NCI-H1930 (cell line): ENCODE measurements at places on chromosomes 7 and 10.

DNA sequence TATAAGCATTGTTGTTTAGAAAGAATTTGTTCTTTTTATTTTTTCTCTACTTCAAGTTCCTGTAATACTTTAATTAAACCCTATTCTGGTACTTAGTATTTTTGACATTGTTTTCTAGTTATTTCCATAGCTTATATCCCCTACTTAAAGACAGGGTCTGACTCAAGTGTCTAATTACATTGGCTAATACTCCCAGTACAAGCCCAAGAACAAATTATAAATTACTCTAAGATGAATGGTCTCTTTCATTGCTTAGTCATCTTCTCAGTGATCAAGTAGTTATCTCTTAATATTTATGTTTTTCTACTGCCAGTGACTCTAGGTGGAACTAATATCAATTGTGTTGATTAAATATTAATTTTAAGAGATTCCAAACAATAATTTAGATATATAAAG is 21.6 kb downstream of the AHR start:
- no peak for DNase-seq

GRCh38 chr10:50410066-50410811 is 158.9 kb upstream of the ASAH2 start:
- no peak for DNase-seq

- DNase-seq = no peak
These were observed 20.2 kb upstream of the TRIM8 start for GRCh38 chr10:102624094-102624493.

DNA sequence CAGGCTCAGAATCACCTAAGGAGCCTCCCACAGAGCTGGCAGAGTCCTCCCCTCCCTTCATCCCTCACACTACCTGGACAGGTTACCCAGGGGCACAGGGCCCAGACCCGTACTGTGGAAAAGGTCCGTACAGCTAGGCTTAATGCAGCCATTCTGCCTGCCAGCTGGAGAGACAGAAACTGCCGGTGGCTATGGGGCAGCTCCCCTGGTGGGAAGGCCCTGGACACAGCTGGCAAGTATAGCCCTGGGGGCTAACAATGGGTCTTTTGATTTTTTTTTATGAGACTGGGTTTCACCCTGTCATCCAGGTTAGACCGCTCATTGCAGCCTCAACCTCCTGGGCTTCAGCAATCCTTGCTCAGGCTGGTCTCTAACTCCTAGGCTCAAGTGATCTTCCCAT is 68.3 kb downstream of the GNA12 start:
- DNase-seq = no peak

GRCh38 chr10:119703903-119704508 is 21.8 kb upstream of the INPP5F start:
- no peak for DNase-seq

DNA sequence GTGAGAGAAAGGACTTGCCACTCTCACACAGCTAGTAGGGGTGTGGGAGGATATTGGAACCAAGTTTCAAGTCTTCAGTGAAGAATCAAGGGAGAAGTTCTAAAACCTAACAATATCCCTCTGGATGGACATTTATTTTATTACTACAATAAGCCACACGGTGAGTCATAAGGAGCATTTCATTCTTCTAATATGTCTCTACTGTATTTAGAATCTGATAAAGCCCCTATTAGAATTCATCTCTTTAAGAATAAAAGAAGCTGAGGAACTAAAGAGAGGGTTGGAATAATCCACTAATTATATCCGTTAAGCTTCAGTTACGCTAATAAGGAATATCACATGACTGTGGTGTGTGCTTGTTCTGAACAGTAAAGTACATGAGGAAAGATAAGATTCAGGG is 40.9 kb upstream of the ATRNL1 start:
- no peak for DNase-seq

DNA sequence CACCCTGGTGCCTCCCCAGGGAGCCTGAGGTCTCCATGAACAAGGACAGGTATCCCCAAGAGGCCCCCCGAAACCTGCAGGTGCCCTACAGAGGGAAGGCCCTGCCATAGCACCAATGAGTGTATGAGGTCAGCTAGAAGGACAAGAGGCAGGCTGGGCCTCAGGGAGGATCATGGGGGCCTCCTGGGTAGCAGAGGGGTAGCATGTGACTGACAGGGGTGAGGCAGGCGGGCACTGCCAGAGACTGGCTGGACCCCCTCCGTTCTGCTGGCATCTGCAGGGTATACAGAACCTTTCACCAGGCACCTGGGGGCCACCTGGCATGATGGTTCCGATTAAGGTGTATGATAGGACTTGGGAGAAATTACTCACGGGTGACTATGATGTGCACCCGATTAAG is 79.2 kb upstream of the KCTD7 start:
- no peak for DNase-seq

GRCh38 chr10:127154831-127155620 is 41.4 kb downstream of the INSYN2A start:
- no peak for DNase-seq

- no peak for DNase-seq
These were observed 30.6 kb downstream of the PALD1 start for GRCh38 chr10:70508912-70509756.

GRCh38 chr10:28139138-28139537 is 140.3 kb upstream of the ODAD2 start:
- no peak for DNase-seq

DNA sequence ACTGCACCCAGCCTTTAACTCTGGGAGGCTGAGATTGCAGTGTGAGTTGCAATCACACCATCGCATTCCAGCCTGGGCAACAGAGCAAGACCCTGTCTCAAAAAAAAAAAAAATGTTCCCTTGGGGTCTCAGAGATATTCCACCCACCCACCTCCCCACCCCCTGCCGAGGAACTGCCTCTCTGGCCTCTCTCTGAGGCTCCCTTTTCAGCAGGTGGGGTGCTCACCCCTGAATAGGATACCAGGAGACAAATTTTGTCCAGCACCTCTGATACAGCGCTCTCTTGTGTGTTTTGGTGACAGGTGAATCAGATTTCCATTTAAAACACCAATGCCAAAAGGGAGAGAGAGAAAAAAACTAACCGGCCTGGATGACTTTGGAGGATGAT is 92.6 kb upstream of the KIF5B start:
- DNase-seq = no peak

DNA sequence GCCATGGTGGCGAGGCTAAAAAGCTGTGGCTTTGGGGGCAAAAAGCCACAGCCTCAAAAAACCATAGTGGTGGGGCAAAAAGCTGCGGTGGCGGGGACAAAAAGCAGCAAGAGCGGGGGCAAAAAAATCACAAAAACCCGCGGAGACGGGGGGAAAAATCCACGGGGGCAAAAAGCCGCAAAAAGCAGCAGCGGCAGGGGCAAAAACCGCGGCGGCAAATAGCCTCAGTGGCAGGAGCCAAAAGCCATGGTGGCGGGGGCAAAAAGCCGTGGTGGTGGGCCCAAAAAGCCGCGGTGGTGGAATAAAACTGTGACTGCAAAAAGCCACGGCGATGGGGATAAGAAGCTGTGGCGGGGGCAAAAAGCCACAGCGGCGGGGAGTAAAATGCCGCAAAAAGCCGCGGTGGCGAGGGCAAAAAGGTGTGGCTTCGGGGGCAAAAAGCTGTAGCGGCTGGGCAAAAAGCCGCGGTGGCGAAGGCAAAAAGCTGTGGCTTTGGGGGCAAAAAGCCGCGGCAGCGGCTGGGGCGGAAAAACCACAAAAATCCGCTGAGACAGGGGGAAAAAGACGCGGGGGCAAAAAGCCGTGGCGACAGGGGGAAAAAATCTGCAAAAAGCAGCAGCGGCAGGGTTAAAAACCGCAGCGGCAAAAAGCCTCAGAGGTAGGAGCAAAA is 526.6 kb downstream of the ZNF33B start:
- no peak for DNase-seq

- DNase-seq = no peak
These were observed 131.8 kb downstream of the TES start for GRCh38 chr7:116342125-116342524.

- no peak for DNase-seq
These were observed 2.5 kb downstream of the PFKP start for GRCh38 chr10:3069876-3070275.

DNA sequence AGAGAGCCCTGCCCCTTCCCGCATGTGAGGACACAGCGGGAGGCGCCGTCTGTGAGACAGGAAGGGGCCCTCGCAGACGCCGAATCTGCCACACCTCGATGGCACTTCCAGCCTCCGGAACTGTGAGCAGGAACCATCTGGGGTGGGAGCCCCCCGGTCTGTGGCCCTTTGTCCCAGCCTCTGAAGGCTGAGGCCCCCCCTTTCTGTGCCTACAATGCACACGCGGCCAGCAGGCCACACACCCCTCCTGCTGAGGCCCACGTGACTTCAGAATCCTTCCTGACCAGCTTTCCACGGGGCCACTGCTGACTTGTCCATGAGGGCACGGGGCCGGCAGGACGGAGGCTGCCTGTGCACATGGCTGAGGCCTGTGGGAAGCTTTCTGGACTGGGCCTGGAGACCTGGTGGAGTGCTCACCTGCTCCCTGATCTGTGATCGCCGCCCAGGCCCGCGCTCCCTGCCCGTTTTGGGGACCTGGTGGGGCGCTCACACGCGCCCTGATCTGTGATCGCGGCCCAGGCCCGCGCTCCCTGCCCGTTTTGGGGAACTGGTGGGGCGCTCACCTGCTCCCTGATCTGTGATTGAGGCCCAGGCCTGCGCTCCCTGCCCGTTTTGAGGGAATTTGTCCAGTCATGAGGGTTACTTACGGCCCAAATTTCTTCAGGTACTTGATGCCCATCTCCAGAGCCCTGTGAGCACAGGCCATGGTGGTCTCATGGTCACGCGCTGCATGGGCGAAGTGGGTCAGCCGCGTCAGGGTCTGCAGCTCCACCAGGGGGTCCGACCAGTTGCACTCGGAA is 34.3 kb downstream of the CFAP46 start:
- no peak for DNase-seq

GRCh38 chr10:131825960-131826650 is 74.7 kb upstream of the PPP2R2D start:
- DNase-seq = no peak

- DNase-seq = no peak
These were observed 190.7 kb downstream of the FAM107B start for GRCh38 chr10:14583967-14584366.

DNA sequence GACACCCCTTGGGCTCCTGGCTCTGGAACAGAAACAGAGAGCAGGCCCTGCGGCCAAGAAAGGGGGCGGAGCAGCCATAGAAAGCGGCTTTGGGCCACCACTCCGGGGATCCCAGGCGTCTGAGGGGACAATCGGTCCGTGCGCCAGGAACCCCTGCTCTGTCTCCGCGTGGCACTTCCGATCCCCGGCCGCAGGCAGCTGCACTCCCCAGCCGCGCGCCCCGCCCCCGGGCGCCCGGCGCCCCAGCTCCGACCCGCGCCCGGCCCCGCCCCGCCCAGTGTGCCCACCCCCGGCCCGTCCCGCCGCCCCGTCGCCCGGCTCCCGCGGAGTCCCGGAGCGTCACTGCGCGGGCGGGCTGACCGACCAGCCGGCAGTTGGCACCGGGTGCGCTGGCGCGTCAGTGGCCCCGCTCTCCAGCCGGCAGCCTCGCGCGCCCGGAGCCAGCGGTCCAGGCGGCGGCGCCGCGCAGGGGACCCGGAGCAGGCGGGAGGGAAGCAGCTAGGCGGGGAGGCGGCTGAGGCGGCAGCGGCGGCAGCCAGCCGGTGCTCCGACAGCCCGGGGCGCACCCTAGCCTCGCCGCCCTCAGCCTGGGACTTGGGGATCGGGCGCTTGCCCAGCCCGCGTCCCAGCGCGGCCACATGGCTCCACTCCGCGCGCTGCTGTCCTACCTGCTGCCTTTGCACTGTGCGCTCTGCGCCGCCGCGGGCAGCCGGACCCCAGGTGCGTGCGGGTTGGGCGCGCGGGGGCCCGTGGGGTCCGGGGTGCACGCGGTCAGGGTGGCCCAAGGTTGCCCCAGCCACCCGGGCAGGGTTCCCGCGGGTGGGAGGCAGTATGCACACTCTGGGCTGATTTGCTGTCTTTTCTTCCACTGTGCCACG is at the start of gene ADAMTS14:
TSS of gene ADAMTS14 (plus strand) at position 342 of the 878 bp plus-strand sequence. CDS start at position 639, 297 bp downstream.
- no peak for DNase-seq

DNA sequence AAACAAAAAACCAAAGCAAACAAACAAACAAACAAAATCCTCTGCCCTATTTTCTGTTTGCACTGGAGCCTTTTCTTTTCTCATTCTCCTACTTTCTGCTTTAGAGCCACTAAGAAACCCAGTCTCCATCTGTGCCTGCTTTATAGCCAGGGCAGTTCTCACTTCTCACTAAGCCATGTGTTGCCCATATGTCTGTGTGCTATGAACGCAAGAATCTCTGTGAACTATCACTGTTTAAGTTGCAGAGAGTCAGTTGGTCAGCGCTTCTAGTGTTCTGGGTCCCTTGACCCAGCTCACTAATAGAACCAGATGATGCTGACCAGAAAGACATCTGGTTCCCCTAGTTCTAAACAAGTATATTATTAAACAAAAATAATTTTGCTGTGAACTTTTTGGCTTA is 81.4 kb downstream of the FAM185A start:
- DNase-seq = no peak

- DNase-seq = no peak
These were observed 83.5 kb upstream of the PRKG1 start for GRCh38 chr10:50990568-50991455.

GRCh38 chr10:43965918-43966570 is 317.4 kb upstream of the ZNF32 start:
- no peak for DNase-seq

DNA sequence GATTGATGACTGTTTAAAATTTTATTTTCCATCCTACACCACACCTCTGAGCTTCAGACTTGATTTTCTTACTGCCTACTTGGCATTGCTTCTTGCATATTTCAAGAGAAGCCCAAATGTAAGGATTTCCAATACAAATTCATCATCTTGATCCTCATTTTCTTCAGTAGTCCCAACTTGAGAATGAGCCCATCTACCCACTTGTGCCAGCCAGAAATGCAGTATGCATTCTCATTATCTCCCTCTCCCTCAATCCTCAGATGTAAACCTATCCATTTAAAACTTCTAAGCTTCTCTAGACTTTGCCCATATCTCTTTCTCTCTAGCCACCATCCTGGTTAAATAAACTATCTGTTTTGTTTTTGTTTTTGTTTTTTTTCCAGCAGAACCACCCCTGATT is 22.4 kb upstream of the EGFR start:
- no peak for DNase-seq

- DNase-seq = no peak
These were observed 4.2 kb downstream of the ALKBH4 start for GRCh38 chr7:102460467-102460866.

GRCh38 chr7:111872450-111873325 is 310.4 kb upstream of the IMMP2L start:
- DNase-seq = no peak
